ENCODE measurements at places on chromosomes 3 and 15. TPM values are rescaled to one million over a fixed set of nuclear protein-coding genes. Genes with fewer than 3 reads are reported as not detected.

- DNase-seq = no peak
Observed at GRCh38 chr3:184579513-184579912, 17.9 kb downstream of the EPHB3 start.

DNA sequence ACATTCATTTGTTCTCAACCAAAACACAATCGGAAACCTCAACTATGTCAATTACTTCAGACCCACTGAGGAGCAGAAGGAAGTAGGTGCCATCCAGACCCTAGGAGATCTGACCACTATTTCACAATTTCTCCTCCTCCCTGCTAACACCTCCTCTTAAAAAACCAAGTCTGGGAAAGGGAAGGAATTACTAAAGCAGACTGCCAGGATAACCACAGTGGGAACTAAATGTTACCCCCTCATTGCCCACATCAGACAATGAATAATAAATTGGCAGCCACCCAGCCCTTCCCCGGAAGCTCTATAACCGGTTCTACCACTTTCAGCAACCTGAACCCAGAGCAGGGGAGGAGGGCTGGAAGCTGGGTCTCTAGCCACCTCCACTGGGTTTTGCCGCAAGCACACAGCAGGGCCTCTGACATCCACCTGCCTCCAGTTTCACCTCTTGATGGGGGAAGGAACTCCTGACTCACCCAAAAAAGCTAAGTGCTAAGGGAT is 17.6 kb downstream of the C15orf62 start:
- no peak for DNase-seq

DNA sequence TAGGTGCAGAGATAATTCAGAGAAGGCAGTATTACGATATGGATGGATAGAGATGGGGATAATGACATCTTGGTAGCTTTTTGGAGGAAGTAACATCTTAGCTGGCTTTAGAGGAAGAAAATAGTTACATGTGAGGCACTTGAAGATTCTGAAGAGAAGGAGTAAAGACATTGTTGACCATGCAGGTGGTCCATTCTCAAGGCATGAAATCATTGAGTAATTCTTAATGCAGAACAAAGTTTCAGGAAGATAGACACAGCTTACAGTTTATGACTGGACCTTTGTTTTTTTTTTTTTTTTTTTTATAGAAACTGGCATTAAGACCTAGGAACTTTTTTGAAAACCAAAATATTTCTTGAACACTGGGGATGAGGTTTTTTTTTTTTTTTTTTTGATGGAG is 28.2 kb downstream of the MBNL1 start:
- no peak for DNase-seq

DNA sequence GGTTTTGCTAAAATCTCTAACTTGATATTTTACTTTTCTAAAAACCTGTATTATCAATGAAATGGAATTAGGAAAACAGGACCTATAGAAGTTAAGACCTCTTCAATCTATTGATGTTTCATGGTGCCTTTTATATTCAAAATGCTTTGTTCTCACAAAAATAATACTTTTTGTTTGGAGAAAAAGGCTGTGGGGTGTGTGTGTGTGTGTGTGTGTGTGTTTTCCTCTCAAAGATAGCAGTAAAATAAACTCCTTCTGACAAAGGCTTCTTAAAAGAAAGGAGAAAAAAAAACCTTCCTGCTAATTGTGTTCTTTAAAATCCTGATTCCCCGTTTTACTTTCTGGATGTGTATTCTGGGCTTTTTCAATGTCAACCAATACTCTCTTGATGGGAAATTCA is 54.5 kb downstream of the RBM6 start:
- DNase-seq = no peak

The UROC1 gene
- total RNA-seq = not detected

The MAP2K1 gene
- 75.4 TPM for total RNA-seq

The NIPA2 gene
- 43.4 TPM for total RNA-seq

The ZNF445 gene
- 13.4 TPM for total RNA-seq

The CADM2 gene
- total RNA-seq = 17.3 TPM

Measured in mesenteric fat pad (tissue), 1 donor.